ENCODE measurements at places on chromosomes 3 and 15.

DNA sequence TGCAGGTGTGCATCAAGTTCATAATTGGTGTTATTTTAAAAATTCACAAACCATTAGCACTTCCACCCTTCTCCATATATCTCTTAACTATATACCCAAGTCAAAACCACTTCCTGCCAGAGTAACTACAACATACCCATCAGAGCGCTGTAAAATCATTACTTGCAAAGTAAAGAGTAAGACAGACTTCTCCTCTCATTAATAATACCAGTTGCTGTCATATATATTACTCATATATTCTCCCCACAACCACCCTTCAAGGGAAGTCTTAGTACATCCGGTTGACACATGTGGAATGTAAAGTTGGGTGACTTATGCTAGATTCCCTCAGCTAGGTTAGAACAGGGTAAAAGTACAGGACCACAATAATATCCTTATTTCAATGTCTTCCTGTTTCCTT, 5.6 kb downstream of the TERC start:
- DNase-seq, result no peak

GRCh38 chr15:90871716-90872485, 3.5 kb downstream of the FURIN start:
- DNase-seq, result no peak

DNA sequence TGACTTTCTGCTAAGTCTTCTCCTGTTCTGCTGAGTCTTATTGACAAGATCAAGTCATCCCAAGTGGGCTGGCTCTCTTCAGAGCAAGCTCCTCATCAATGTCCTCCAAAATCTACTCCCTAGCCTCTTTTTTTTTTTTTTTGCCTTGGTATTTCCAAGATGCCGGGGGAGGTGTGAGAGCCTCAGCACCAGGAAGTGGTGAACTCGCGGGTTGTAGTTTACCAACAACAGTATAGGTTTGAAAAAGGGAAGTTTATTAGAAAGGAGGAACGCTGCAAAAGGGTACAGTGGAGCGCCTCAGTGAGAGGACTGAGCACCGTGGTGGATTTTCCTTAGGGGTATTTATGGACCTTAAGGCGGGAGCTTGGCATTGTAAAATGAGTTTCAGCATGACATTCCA, 94.3 kb upstream of the SGO1 start:
- DNase-seq, result no peak

DNA sequence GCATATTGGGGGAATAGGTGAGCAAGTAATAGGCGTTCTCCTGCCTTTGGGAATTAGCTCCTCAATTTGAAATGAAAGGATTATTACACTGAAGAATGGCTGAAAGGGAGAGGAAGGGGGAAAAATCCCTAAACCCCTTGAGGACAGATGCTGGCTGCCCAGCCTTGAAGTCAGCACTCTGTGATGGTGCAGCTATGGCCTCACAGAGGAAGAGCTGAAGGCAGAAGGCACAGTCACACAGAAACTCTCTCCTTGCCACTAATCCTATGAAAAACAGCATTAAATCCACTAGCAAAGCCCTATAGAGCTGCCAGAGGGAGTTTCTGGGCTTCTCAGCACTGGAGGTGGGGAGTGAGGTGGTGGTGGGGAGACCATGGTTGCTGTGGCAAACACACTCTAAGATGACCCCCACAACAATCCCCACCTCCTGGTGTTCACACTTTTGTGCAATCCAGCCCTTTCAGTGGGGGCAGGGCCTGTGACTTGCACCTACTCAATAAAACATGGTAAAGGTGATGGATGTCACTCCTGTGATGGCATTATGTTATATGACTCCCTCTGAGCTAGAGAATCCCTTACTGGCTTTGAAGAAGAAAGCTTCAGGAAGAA, 101.2 kb downstream of the RFTN1 start:
- DNase-seq, result no peak

- DNase-seq, result no peak
Observed at GRCh38 chr15:37102305-37103162, 2.2 kb upstream of the MEIS2 start.

- DNase-seq, result no peak
Observed at GRCh38 chr3:146513386-146514051, 30.9 kb downstream of the PLSCR1 start.

- no peak for DNase-seq
Observed at GRCh38 chr15:75732809-75733451, 20.3 kb upstream of the CSPG4 start.
